ENCODE measurements at places on chromosomes 11 and 22.

- no peak for DNase-seq
- no peaks in the 10 kb centered on the region for H3K36me3 ChIP-seq
- no peaks in the 10 kb centered on the region for H3K4me1 ChIP-seq
These were observed 48.1 kb upstream of the SPATA19 start for GRCh38 chr11:133893381-133893780.

GRCh38 chr11:68315171-68315920 lies 3.0 kb downstream of the LRP5 start:
- peak overlapping the region; percentile 93 for H3K27ac ChIP-seq
- peak overlapping the region; percentile 91 for H3K4me3 ChIP-seq
- no peaks in the 10 kb centered on the region for H3K36me3 ChIP-seq
- no peak for DNase-seq
- H3K27me3 ChIP-seq: no peaks in the 10 kb centered on the region
- H3K4me1 ChIP-seq: peaks cover 25% of the 10 kb centered on the region

DNA sequence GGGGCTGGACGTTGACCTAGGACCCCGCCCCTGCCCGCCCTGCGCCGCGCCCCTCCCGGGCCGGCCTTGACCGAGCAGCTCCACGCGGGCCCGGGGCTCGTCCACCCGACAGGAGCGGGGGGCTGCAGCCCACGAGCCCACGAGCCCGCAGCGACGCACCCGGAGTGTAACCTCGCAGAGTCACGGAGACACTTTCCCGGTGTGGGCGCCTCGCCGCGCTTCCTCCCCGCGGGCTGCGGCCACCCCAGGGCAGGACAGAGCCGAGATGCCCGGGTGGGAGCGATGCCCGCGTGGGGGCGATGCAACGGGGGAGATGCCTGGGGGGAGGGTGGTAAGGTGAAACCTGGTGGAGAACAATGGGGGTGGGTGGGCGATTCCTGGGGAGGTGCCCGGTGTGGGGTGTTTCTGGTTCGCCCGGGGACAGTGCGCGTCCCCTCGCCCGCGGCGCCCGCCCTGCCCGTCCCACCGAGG lies 4.9 kb upstream of the ZBED4 start:
- no peaks in the 10 kb centered on the region for H3K36me3 ChIP-seq
- no peaks in the 10 kb centered on the region for H3K4me1 ChIP-seq
- H3K27ac ChIP-seq: no peak overlapping the region
- no peak for DNase-seq

GRCh38 chr22:23714596-23715578 lies 24.1 kb downstream of the RGL4 start:
- peaks cover 13% of the 10 kb centered on the region for H3K36me3 ChIP-seq
- H3K4me1 ChIP-seq: no peaks in the 10 kb centered on the region
- no peak overlapping the region for H3K27ac ChIP-seq
- no peaks in the 10 kb centered on the region for H3K27me3 ChIP-seq
- no peak for DNase-seq
- no peak overlapping the region for H3K4me3 ChIP-seq

DNA sequence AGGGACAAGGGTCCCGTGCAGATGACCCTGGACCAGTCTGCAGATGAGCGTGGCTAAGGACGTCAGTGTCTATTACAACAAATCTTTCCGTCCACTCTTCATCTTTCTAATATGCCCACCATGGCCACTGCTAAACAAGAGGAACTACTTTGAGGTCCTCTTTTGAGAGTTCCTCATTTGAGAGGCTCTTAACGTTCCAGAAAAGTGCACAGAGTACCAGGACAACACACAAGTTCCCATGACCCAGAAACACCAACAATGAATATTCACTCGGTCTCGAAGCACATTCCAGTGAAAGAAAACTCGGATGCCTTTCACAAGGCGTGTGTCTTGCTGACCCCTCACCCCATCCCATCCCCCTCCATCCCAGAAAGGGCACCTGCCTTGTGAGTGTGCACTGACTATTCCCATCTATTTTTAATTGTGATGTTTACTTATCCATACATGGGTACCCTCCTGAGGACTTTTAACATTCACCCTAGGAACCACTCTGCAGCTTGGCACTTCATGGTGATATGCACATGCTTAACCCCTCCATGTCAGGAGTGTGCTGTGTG lies 157.0 kb downstream of the SHANK2 start:
- H3K36me3 ChIP-seq: no peaks in the 10 kb centered on the region
- no peaks in the 10 kb centered on the region for H3K27me3 ChIP-seq
- DNase-seq: no peak
- H3K4me1 ChIP-seq: no peaks in the 10 kb centered on the region
- no peak overlapping the region for H3K4me3 ChIP-seq
- H3K27ac ChIP-seq: no peak overlapping the region

DNA sequence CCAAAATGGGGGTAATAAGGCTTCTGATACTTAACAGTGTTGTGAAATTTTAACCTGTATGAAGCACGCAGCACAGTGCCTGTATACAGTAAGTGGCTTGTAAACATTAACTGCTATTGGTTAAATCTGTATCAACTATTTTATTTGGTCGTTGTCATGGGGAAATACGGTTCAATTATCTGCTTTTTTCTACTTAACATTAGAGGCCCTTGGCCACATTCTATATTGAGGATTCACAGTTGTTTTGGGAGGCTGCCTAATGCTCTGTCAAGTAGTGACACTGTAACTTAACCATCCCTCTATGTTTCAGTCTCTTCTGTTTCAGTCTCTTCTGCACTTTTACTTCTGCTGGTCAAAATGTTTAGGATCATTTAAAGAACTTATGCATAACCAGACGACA lies 95.6 kb downstream of the LDLRAD3 start:
- DNase-seq: no peak
- H3K27me3 ChIP-seq: no peaks in the 10 kb centered on the region
- H3K27ac ChIP-seq: no peak overlapping the region

DNA sequence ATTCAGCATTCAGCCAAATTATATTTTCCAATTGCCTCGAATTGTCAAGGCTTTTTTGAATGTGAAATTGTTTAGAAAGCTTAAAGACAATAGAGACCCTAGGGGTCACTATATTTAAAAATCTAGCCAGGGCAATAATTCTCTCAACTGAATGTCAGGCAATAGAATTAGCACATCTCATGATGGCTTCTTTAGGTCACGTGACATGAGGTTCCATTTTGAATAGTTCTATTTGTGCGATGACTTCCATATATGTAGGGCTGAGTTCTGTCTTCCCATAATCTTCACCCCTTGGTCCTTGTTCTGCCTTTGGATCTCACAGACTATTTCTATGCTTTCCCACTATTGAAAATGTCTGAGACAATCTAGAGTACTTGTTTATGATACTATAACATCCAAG lies 527.7 kb upstream of the KIRREL3 start:
- no peak for DNase-seq
- no peak overlapping the region for H3K4me3 ChIP-seq
- H3K27ac ChIP-seq: no peak overlapping the region
- no peaks in the 10 kb centered on the region for H3K4me1 ChIP-seq
- H3K36me3 ChIP-seq: no peaks in the 10 kb centered on the region

DNA sequence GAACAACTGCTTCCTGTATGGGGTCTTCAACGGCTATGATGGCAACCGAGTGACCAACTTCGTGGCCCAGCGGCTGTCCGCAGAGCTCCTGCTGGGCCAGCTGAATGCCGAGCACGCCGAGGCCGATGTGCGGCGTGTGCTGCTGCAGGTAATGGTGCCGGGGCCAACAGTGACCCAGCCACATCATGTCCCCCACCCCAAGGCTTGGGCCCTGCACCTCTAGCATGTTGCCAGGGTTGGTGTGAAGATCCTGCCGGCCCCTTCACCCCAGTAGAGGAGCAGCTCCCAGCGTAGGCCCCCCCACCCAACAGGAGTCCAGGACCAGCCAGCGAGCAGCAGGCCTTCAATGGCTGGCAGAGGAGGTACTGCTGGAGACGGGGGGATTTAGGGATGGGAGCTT lies 15.9 kb downstream of the TAB1 start:
- DNase-seq: no peak
- peaks cover 26% of the 10 kb centered on the region for H3K36me3 ChIP-seq
- H3K27ac ChIP-seq: no peak overlapping the region
- no peaks in the 10 kb centered on the region for H3K27me3 ChIP-seq
- H3K4me3 ChIP-seq: no peak overlapping the region
- H3K4me1 ChIP-seq: no peaks in the 10 kb centered on the region
